ENCODE measurements at places on chromosomes 11 and 22. TPM values are rescaled to one million over a fixed set of nuclear protein-coding genes. Genes with fewer than 3 reads are reported as not detected.

The CNGA4 gene
- not detected for polyA plus RNA-seq

The SHISAL1 gene
- under 0.01 TPM for polyA plus RNA-seq

The OR52E4 gene
- not detected for polyA plus RNA-seq

The ARHGEF17 gene
- polyA plus RNA-seq, result 11.6 TPM

The KCNE3 gene
- 30.0 TPM for polyA plus RNA-seq

The OR8D4 gene
- polyA plus RNA-seq, result not detected

The NRGN gene
- polyA plus RNA-seq, result 0.67 TPM

The FOLR2 gene
- 0.67 TPM for polyA plus RNA-seq

The NPAS4 gene
- polyA plus RNA-seq, result not detected

The SEPTIN3 gene
- not detected for polyA plus RNA-seq

The GLB1L2 gene
- polyA plus RNA-seq, result 1.8 TPM

The BTG4 gene
- not detected for polyA plus RNA-seq

The DGAT2 gene
- polyA plus RNA-seq, result 97.5 TPM

The PHOX2A gene
- not detected for polyA plus RNA-seq

The DLG2 gene
- 0.81 TPM for polyA plus RNA-seq

The ART5 gene
- not detected for polyA plus RNA-seq

The FOXRED2 gene
- 5.5 TPM for polyA plus RNA-seq

The OR8G1 gene
- polyA plus RNA-seq, result not detected

The CDC42BPG gene
- polyA plus RNA-seq, result 12.1 TPM

The YAP1 gene
- 24.4 TPM for polyA plus RNA-seq

The BATF2 gene
- polyA plus RNA-seq, result 9.7 TPM

The NCF4 gene
- 9.3 TPM for polyA plus RNA-seq

The SYT8 gene
- 46.5 TPM for polyA plus RNA-seq

The FERMT3 gene
- 20.5 TPM for polyA plus RNA-seq

The MS4A1 gene
- polyA plus RNA-seq, result 1.4 TPM

The DCDC1 gene
- polyA plus RNA-seq, result not detected

The FAU gene
- polyA plus RNA-seq, result 1,141 TPM

The SAA4 gene
- polyA plus RNA-seq, result not detected

The NLRP14 gene
- polyA plus RNA-seq, result not detected

The OR52H1 gene
- not detected for polyA plus RNA-seq

The CBLIF gene
- polyA plus RNA-seq, result 0.13 TPM

The MAPK8IP2 gene
- polyA plus RNA-seq, result 0.22 TPM

The MUC5AC gene
- polyA plus RNA-seq, result 0.06 TPM

The MS4A14 gene
- polyA plus RNA-seq, result 1.2 TPM

The NAP1L4 gene
- polyA plus RNA-seq, result 108 TPM

The C22orf31 gene
- polyA plus RNA-seq, result not detected

The FGF19 gene
- 1.7 TPM for polyA plus RNA-seq

The PRODH gene
- polyA plus RNA-seq, result 8.1 TPM

The CCDC87 gene
- 0.09 TPM for polyA plus RNA-seq

The EXPH5 gene
- 0.94 TPM for polyA plus RNA-seq

The DCHS1 gene
- 7.0 TPM for polyA plus RNA-seq

The POLD4 gene
- polyA plus RNA-seq, result 137 TPM

The WNT11 gene
- polyA plus RNA-seq, result 7.3 TPM

The TSPAN32 gene
- not detected for polyA plus RNA-seq
